NCI-H446 treated with DMSO at 0.1 percent for 48 hours (cell line): ENCODE measurements at places on chromosomes 6 and 20.

DNA sequence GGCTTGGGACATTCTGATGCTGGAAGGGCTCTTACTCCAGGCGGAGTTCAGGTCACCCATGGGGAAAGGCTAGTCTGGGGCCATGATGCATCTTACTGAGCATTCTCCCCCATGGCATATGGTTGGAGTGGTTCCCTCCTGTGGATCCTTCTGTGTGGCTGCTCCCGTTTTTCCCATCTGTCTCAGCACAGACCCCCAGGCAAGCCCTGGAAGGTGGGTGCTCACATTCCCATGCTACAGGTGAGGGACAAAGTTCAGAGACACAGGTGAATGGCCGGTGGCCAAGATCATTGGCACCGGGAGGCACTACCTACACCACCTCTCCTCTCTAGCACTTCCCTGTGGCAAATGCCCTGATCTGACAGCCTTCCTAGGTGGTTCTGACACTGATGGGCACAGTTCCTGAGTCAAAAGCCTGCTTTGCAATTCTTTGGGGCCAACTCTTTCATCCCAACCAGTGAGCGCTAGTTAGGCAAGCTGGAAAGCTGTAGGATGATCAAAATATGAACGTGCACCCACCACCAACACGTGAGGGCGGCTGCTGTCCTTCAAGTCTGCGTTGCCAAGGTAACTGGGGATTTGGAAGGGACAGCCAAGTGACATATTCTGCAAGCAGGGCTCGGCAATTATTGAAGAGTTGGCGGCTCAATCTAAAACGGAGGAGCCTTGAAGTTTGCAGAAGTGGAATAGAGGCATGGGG, 124.6 kb downstream of the CDH4 start:
- no peak for DNase-seq

DNA sequence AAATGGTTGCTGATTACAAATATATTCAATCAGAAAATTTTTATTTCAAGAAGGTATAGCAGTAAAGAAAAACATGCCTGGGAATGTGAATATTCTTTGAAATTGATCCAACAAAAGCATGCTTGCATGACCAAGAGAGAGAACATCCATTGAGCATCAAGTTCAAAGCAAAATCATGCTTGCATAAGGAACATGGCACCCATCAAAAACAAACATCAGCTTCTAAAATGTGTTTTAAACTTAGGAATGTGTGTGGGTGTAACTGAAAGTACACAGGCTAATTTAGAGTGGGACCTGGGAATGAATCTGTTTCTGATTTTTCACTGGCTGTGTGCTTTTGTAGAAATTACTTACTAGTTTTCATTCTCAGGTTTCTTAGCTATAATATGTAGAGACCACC, 5.6 kb downstream of the SLC17A5 start:
- DNase-seq: no peak

GRCh38 chr6:109690373-109690736, 647 bp downstream of the AK9 start:
- DNase-seq: no peak

DNA sequence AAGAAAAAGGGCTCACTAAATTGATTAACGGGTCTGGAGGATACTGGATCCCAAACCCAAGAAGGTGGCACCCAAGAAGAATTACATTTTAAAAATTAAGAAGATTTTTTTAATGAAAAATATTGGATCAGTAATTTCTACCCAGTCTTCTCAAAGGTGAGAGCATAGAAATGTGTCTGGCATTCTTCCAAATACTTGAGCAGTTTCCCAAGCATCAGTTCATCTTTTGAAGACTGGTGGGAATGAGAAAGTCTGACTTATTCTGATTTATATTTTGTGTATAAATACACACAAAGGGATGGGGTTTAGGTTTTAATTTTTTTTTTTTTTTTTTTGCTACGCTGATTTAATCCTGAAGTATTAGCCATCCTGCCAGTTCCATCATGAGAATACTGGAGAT, 3.3 kb downstream of the MGME1 start:
- DNase-seq: no peak

DNA sequence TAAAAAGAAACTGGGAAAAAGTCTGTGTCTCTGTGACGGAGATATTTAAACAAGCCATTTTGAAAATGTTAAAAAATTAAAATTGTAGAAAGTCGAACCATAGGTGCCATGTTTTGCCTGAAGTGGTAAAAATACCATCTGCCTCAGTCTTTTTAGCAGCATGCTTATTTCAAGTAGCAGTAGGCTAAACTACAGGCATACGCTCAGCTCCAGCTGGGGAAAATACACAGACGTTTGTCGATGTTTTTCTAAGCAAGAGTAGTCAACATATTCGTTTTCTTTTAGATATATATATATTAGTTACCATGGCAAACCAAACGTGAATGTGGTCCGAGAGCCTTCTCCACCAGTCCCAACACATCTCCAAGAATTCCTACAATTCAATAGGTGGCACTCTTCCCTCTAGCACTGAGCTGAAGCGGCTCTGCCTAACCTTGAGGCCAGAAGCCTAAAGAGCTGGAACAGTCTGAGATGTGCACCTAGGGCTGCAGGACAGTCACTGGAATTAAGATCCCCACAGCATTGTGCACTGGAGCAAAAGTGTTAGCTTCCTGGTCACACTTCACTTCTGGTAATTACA, 70.2 kb upstream of the BEND3 start:
- peak; percentile 10 for DNase-seq

GRCh38 chr6:155197932-155198331, 65.9 kb upstream of the CLDN20 start:
- DNase-seq: no peak

GRCh38 chr6:317060-317447, 24.8 kb downstream of the DUSP22 start:
- DNase-seq: no peak

GRCh38 chr20:57106692-57107091, 159.7 kb downstream of the BMP7 start:
- no peak for DNase-seq

DNA sequence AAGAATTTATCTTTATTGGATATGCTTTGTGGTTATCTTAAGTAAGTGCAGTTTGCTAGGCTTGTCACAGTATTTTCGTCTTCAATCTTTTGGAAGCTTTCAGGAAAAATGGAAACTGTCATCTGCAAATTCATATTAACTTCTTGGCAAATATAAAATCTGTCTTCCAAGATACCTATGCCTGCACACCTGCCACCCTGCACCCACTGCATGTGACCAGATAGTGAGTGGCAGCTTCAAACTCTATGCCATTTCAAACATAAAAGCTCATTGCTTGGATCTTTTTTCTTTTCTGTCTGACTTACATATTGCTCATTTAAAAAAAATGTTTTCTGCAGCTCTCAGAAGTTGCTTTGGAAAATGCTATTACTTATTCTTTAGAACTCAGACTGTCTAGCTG, 14.1 kb downstream of the OPRM1 start:
- DNase-seq: no peak

DNA sequence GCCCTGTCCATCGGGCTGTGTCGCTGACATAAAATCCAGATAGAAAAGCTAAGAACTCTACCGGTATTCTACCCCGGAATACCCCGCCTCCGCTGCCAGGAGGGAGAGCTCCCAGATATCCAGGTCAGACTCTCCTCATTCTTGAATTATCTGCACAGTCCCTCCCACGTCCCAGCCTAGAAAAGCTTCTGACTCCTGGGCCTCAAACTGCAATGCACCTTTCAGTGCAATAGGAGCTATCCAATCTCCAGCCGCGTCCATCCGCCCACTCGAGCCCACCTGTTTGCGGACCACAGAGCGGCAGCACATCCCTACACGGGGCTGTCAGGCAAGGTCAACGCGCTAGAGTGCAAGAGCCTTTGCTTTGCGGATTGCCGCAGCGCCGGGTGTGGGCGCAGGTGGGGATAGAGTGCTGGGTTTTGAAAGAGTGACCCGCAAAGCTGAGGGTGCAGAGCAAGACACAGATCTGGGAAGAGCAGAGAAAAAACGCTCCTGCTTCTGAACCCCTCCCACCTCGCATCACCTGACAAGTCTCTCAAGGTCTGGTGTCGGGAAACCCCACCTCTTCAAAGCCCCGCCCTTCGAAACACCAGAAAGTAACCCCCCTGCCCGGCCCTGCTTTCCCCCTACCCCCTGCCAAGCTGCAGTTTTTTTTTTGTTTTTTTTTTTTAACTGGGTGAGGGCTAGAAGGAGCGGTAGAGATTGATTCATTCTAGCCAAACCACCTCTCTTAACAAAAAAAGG, 1.3 kb downstream of the TAPBP start:
- DNase-seq: no peak

- DNase-seq: no peak
Measured at GRCh38 chr6:131574133-131574532, 1.1 kb downstream of the ARG1 start.

DNA sequence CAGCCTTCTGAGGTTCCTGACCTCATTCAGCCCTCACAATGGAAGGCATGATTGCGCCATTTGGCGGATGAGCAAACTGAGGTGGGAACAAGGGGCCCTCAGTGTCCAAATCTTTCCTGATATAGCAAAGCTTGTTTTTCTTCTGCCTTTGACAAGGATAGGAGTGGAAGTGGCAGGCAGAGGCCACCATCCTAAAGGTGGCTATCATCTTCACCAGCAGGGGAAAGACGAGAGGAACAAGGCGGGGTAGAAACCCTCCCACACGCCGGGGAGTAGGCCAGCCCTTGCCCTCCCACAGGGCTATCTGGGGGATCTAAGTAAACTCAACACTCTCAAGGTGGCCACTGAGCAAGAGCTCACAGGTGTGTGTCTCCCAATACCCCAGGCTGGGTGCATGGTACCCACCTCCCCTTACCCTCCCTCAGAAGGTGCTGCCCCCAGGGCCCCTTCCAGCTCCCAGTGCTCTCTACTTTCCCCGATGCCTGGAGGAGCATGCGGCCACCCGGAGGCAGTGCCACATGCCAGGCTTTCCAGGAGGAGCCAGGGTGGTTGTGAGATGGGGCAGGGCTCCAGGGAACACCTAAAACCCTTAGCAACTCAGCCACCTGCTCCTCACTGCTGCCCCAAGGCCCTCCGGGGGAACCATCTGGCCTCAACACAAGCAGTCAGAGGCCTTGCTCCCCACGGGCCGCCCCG, 11.2 kb downstream of the SPDEF start:
- peak; percentile 32 for DNase-seq

DNA sequence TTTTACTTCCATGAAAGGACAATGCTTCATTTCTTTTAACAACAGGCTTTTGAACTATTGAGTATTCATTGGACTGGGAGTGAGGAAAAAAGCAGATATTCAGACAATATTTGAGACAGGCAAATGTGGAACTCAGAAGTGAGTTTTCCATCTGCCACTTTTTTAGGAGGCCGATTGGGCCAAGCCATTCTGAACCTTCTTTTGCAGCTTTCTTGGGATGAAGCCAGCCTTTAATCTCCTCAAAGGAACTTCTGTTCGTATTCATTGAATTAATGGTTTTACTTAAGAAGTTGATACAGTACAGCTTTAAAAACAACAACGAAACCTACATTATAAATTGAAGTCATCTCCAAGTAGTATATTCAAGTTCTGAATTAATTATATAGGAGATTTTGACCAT, 187.1 kb upstream of the RNF217 start:
- DNase-seq: peak; percentile 15

GRCh38 chr6:159110013-159110412, 59.2 kb upstream of the FNDC1 start:
- no peak for DNase-seq

- DNase-seq: peak; percentile 87
Measured at GRCh38 chr6:7267466-7268091, 45.4 kb downstream of the SSR1 start.

GRCh38 chr20:4886771-4887527, 114.4 kb downstream of the SLC23A2 start:
- no peak for DNase-seq

- DNase-seq: peak; percentile 54
Measured at GRCh38 chr20:48904566-48905296, 16.8 kb upstream of the ARFGEF2 start.

DNA sequence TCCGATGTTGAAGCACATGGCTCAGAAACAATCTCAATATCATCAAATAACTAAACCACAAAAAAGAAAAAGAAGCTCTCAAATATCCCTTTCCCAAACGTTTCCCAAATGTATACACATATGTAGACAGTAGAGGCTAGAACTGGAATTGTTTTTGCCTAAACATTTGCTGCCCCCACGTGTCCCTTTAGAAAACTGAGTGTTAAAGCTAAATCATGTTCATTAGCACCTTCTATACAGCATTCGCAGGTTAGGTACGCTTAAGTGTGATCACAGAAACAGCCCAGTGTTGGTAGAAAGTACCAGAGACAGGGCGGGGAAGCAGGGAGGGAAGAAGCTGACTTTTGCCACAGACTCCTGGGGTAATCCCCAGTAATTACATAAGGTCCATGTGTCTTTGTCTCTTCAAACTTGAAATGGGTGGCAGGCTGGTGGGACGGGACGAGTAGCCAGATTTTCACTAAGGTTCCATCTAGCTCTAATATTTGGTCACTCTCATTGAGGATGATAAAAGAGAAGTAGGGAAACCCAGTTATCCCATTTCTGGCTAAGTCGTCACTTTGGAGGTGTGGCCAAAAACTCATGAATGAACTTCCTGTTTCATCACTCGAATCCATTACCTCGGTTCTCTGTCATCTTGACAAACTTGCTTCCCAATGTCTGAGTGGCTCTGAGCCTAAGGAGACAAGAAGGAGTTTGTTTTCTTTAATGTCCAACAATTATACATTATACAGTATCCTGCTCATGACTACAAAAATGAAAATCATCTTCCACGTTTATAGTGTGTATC, 15.0 kb upstream of the TFAP2A start:
- DNase-seq: no peak

DNA sequence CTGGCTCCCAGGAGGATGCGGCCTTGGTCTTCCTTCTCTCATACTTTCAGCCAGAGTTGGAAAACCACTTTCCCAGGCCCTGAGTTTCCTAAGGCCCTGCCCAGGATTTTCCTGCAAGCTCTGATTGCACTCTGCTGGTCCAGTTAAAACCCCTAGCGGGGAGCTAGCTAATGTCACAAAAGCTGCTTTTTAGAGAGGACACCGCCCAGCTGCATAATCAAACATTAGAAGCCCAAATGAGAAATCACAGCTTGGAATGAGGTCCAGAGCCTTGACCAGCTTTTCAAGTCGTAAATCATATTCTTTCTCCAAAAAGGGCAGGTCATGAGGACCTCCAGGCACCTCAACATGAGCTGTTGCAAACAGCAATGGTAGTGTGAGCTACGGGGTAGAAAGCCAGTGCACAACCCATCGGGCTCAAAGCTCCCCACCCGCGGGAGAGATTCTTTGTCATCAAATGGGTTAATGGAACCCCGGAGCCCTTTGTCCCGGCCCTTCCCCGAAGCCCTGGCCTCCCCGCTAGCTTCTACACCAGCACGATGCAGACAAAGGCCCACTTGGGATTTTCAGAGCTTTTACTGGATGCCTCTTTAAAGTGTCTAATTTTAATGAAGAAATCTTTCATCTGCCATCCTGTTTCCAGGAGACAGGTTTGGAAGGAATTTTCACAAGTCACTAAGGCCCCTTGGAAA, 134.0 kb downstream of the SCML4 start:
- no peak for DNase-seq

GRCh38 chr6:37314487-37315156, 39.2 kb upstream of the RNF8 start:
- peak; percentile 7 for DNase-seq

GRCh38 chr6:95169775-95170174, 407.6 kb upstream of the MANEA start:
- no peak for DNase-seq

GRCh38 chr6:99559057-99559456, 9.4 kb downstream of the CCNC start:
- DNase-seq: no peak

- DNase-seq: peak; percentile 54
Measured at GRCh38 chr20:1965520-1966351, 28.1 kb downstream of the PDYN start.
